GM12865 (cell line): ENCODE measurements at places on chromosomes 11 and 22.

- DNase-seq = no peak
Observed at GRCh38 chr22:17855572-17856290, 81.5 kb upstream of the BID start.

DNA sequence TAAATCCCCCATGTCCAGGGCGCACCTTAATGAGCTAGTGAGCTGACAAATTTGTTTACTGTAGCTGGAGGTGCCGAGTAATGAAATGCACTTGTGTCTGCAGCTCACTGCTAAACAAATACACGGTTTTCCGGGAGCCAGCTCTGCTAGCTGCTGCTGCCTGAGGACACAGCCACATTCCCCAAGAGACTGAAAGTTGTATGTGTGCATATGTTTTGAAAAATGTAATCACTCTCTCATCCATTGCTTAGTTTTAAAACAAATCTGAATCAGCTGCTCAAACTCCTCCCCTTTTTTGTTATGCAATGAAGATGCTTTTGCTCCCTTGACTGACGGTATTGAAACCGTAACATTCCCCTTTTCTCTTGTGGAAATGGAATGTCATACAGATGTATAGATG lies 62.4 kb upstream of the NNMT start:
- no peak for DNase-seq

GRCh38 chr11:46333394-46333947 lies 13.8 kb upstream of the DGKZ start:
- DNase-seq = no peak

DNA sequence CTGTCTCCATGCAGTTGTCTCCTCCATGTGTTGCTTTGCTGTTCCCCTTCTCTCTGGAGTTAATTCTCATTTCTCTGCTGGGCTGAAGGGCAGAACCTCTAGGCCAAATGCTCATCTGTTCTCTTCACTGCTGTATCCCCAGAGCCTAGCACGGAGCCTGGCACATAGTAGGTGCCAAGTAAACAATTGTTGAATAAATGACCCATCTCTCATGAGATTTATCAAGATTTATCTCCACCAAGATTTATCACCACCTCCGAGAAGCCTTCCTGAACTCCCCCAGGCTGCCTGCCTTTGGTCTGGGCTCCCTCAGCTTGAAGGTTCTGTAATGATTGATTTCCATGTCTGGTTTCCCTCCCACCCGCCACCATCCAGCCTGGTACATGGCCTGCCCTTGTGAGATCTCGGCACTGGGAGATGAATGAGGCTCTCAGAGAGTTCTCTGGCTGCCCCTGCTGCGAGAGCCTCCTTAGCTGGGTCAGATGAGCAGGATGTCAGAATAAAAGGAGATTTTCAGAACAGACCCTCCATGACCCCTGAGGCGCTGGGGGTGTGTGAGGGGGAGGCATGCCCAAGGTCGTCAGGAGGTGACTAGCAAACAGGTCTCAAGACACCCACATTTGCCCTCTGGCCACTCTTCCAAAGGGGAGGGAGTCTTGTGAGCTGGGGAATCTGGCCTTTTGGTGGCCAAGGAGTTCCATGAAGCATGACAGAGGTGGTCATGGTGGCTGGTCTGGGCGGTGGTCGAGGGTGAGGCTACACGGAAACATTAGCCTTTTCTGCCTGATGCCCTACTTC lies 2.4 kb upstream of the GDPD5 start:
- DNase-seq = no peak

- DNase-seq = no peak
Observed at GRCh38 chr11:44310206-44310462, 195 bp upstream of the ALX4 start.

DNA sequence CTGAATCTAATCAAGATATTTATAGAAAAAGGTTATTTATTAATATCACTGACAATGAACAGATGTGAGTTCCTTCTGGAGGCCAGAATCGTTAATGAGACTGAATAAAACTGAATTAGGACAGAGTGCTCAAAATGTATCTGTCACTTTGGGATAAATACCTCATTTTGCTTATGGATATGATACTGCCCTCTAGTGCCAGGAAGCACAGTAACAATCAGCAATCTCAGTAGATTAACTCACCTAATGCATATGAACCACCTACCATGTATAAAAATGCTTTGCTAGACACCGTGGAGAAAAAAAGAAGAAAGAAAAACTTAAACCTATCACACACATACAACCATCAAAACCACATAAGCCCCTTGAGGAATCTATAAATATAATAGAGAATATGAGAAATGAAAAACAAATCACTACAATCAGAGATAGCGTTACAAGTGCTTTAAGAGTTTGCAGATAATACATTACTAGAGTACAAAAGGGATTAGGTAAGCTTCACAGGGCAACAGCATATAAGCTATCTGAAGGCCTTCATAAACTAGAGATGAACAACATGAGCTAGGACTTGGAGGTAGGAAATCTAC lies 117.4 kb downstream of the SGSM3 start:
- peak; percentile 37 for DNase-seq

DNA sequence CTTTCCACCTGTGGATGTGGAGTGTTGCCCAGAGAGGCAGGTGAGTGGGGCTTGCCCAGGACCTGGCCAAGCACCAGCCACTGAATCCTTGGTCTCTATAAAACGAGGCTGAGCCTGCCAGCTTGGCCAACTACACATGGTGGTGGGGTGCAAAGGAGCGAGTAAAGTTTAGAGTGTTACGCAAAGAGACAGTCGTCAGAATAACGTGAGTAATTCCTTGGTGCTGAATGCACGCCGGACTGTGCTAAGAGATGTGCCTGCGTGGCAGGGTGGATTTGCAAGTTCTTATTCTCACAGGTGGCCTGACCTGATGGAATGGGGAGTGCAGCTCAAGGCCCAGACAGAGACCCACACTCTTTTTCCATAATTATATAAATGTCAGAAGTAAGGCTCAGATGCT lies 88.6 kb upstream of the B3GAT1 start:
- DNase-seq = no peak

DNA sequence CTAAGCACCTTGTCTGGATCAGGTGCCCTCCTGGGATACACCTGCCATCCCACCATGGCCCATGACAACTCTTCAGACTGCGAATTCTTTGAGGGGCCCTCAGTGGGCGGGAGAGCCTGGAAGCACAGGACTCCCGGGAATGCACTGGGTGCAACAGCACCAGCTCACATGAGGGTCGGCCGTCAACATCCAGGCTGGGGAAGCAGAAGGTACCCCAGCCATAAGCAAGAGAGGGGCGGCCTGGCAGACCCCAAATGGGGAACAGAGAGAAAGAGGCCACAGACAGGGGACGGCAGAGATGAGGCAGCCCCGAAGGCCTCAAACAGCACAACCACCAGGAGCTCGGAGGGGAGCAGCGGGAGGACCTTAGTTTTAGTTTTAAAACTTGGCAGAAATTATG lies 94.4 kb downstream of the PHF21B start:
- DNase-seq = no peak

DNA sequence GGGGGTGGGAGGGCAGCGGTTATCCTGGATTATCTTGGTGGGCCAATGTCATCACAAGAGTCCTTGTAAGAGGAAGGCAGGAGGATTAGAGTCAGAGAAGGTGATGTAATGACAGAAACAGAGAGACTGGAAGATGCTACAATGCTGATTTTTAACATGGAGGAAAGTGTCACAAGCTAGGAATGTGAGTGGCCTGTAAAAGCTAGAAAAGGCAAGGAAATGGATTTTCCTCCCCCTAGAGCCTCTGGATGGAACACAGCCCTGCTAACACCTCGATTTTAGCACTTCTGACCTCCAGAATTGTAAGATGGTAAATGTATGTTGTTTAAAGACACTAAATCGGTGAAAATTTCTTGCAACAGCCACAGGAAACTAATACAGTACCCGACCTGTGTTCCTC lies 109.3 kb downstream of the MN1 start:
- DNase-seq = no peak

GRCh38 chr11:65506290-65506771 lies 7.5 kb downstream of the MALAT1 start:
- DNase-seq = peak; percentile 51

DNA sequence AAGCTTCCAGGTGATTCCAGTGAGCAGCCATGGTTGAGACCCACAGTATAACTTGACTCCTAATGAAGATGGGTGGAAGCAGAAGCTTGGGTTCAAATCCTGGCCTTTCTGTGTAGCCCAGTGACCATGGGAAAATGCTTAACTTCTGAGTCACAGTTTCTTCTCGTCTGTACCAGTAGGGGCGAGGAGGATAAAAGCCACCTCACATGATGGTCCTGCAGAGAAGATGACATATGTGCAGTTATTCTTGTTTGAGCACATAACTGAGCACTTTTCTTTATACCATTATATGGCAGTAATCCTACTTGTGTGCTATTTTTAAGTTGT lies 4.9 kb downstream of the TMEM109 start:
- no peak for DNase-seq

GRCh38 chr11:130181295-130182272 lies 22.0 kb downstream of the ST14 start:
- peak; percentile 45 for DNase-seq

DNA sequence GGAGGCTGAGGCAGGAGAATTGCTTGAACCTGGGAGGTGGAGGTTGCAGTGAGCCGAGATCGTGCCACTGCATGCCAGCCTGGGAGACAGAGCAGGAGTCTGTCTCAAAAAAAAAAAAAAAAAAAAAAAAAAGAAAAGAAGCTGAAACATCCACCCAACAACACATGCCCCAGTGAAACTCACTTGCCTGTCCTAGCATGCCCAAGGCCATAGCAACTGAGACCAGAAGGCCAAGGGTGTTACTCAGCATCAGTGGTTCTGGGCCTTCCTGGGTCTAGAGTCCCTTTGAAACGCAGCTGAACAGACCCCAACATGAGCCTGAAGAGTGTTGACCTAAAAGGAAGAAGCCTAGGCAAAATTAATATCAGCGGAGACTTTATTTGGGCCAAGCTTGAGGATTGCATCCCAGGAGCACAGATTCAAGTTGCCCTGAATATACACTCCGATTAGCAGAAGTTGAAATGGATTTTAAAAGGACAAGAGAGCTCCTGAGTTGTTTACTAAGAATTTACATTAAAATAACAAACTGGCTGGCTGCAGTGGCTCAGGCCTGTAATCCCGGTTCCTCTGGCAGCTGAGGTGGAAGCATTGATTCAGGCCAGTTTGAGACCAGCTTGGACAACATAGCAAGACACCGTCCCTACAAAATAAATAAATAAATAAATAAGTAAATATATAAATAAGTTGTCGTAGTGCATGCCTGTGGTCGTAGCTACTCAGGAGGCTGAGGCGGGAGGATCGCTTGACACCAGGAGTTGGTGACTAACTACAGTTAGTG lies 7.0 kb downstream of the PRDX5 start:
- DNase-seq = no peak

- DNase-seq = no peak
Observed at GRCh38 chr11:66857234-66857926, 516 bp downstream of the LRFN4 start.

DNA sequence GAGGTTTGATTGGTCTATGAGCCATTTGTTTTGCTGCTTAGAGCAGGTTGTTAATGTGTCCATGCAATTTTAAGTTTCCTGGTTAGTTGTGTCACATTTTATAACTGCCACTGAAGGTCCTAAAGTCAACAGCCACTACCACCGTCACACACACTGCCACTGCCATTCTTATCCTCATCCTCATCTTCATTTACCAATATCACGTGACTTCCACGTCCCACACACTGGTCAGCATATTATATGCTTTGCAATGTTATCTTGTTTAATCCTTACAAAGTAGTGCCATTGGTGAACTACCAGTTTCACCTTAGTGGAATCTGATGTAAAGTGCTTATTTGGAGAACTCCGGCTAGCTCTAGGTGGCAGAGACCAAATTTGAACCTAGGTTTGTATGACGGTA lies 9.7 kb downstream of the MMP26 start:
- DNase-seq = no peak

GRCh38 chr22:47275605-47276449 lies 513.4 kb downstream of the TBC1D22A start:
- no peak for DNase-seq

- DNase-seq = no peak
Observed at GRCh38 chr11:103961010-103961409, 75.4 kb upstream of the DDI1 start.

DNA sequence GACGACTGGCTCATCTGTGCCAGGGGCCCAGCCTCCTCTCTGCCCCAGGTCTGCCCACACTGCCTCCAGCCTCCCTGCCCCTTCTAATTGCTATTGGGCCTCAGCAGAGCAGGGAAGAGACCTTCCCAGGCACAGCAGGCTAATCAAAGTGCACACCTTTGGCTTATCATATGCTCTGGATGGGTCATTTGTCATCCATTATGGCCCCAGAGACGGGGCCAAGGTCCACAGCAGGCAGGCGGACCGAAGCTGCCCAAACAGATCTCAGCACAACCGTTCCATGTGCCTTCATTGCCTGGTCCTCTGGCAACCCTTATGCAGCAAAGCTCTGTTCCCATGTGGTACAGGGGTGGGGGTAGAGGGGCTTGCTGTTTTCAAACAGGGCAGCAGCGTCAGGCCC lies 66.6 kb downstream of the TP53I11 start:
- DNase-seq = no peak

- no peak for DNase-seq
Observed at GRCh38 chr11:132472411-132473172, 1059.7 kb downstream of the OPCML start.

- no peak for DNase-seq
Observed at GRCh38 chr11:126915430-126915829, 85.1 kb downstream of the KIRREL3 start.

- DNase-seq = no peak
Observed at GRCh38 chr11:29634244-29634643, 382.6 kb downstream of the KCNA4 start.

GRCh38 chr11:126329644-126330211 lies 25.8 kb upstream of the ST3GAL4 start:
- peak; percentile 24 for DNase-seq

- no peak for DNase-seq
Observed at GRCh38 chr11:59859673-59860072, 6.6 kb downstream of the TCN1 start.

GRCh38 chr22:47168900-47169800 lies 406.7 kb downstream of the TBC1D22A start:
- DNase-seq = no peak

DNA sequence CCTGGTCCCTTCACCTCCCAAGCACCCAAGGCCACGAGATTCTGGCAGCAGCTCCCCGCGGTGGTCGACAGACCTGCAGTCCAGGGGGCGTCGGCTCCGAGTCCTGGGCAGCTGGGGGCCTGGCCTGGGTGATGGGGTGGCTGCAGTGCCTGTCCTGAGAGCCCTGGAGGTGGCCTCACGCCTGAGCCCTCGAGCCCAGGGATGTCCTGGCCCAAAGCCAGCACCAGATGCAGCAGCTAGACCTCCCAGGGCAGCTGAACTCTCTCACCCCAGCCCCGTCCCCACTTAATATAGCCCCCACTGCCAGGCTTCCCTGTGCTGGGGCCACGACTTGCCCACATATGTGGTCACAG lies 6.6 kb downstream of the LMNTD2 start:
- no peak for DNase-seq
